ENCODE measurements at places on chromosomes 5 and 9.

DNA sequence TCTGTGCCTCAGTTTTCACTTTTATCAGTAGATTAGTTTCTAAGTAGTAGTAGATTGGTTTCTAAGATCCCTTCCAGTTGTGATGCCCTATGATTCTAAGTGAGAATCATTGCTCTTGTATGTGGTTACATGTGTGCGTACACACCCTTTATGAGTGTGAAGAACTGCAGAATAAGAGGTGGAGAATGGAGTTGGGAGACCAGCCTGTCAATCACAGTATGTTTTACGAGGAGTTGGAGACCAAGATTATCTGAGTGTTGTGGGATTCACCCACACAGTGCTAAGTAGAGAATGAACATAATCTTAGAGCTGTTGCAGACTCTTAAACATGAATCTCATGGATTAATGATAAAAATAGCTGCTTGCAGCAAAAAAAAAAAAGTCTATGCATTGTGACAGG lies 37.6 kb downstream of the KIF24 start:
- no peak for DNase-seq

DNA sequence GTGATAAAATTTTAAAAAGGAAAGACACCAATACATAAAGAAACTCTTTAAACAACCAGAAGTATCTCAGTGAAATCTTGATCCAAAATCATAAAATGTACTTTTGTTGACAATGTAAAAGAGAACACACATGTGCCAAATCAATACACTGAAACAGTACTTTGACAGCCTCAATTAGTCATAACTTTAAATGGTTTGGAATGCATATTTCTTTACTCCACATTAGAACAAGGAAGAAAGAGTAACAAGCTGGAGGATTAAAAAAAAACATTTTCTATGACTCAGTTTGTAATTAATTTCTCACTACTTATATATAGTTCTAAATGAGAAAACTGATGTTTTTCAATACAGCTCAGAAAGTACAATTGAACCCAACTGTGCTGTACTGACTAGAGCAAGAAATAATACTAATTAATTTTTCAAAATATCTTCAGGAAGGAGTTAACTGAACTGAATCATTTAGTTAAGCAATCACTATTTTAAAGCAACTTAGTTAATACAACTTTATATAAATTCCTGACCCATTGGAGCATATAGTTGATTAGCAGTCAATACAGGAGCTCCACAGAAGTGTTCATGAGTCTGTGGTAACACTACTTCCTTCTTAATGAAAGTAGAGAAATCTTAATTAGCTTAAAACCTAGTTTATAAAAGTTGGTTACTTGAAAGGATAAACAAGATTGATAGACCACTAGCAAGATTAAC lies 101.0 kb downstream of the NR3C1 start:
- no peak for DNase-seq

DNA sequence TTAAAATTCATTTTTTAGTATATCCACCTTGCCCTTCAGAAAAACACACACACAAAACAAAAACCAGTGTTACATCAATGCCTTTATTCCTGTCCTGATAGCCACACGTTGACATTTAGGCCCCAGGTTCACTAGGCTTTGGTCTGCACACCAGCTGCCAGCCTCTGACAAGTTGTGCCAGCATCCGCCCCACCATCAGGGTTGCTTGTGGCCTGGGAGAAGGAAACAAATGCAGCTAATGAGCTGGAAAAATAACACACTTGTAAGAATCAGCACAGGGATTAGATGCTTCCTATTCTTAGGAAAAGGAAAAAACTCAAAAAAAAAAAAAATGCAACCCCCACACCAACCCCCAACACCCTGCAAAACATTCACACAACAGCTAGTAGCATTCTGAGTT lies 404.0 kb upstream of the GRIA1 start:
- no peak for DNase-seq

DNA sequence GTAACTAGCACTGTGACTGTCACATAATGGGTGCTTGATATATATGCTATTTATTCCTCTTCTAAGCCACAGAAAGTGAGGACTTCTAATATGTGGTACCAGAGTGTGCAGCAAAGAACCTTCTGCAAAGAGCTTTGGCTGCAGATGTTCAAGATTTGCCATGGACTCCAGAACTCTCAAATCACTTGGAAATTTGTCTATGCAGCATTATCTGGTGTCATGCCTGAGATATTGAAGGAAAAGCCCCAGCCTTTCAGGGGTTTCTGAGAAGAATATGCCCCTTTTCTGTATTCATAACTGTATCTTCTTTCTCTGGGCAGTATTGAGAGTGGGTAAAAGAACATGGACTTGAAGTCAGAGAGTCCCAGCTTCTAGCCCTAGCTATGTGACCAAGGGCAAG lies 4.8 kb upstream of the G3BP1 start:
- no peak for DNase-seq

DNA sequence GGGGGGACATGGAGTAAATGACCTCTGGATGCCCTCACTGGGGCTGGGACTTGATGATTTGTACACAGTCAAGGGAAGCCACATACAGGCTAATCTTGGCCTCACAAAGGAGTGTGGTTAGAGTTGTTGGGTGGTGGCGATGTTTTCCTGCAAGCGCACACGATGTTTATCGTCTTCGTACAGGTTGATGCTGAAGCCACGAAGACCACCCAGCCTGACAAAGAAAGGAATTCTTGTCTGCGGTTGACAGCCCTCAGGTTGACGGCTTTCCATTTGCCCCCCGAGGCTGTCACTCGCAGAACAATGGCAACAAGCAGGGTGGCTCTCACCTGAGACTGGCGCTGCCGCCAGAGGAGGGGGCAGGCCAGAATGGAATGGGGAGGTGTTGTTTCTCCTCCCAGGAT lies 14.1 kb upstream of the XPA start:
- no peak for DNase-seq

GRCh38 chr5:83401122-83401731 lies 70.3 kb upstream of the VCAN start:
- no peak for DNase-seq

- peak; percentile 92 for DNase-seq
Observed at GRCh38 chr9:77588271-77588937, 59.7 kb downstream of the GNA14 start.

DNA sequence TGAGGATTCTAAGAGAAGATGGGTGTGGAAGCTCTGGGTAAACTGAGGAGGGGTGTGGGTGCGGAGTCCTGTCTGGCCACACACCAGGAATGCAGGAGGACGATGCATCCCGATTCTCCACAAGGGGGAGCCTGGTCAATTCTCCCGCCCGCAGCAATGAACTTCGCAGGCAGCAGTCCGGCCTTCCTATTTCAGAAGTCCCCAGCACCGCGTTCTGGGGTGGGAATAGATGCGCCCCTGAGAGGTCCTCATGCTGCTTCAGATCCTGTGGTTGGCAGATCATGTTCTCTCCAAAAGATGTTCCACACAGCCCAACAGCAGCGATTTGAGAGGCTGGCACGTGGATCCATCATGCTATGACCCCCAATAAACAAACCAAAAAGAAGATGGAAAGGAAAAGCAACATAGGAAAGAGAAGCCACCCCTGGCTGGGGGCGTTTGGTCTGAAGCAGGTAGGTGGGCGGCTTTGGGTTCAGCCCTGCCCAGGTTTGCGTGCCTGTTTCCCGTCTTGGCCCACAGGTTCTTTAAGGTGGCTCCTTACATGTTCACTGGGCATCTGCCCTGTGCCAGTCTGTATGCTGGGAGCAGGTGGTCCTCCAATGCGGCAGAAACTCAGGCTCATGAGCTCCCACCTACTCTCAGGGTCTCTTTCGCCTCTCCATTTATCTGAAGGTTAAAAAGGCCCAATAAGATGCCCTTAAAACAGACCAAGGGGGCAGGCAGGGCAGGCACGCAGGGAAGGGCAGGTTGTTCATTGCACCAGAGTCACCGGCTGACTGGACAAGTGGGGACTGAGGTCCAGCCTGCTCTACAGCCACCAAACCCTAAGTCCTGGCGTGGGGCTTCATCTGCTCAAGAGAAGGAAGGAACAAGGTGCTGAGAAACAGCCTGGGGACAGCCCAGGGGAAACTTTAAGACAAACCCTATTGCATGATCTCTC lies 171.6 kb downstream of the PAX5 start:
- DNase-seq = peak; percentile 4

GRCh38 chr5:180088561-180088960 lies 17.0 kb upstream of the RNF130 start:
- DNase-seq = no peak

DNA sequence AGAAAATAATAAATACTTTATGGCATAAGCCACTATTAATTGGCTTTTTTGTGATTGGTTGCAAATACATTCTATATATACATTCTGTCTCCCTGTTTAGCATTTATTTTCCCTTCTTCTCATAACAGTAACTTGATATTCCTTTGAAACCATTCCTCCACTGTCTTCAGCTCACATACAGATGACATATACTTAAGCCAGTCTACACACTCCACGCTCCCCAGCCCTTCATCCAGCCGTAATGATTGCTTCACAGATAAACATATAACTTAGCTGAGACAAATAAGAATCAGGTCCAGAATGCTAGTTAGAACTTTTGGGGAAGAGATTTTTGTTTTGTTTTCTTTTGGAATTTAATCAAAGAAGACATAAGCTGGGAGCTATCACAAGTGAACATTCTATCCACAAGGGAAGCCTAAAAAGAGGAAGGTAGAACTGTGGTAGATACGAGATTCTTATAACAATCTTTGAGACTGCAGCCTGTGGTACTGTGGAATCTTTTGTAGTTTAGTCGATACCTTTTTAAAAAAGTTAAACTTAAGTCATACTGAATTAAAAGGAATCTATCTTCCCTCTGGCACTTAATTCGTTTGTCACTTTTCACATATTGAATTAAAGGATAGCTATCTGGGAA lies 365.1 kb upstream of the PRR16 start:
- no peak for DNase-seq

DNA sequence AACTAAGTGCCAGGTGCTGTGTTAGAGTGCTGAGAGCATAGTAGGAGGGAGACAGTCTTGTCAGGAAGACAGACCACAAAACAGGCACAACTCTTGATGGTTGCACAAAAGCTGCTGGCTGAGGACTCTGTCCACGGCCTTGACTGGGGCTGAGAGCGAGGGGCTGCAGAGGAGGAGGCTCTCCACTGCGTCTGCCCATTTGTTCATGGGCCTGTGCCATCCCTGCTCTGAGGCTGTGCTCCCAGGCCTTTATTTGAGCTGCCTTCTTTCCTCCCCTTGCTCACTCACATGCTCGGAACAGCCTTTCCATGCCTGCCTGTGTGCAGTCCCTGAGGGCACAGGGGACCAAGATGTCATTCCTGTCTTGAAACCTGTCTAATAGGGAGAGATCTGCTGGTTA lies 147.8 kb downstream of the CACNA1B start:
- DNase-seq = no peak

DNA sequence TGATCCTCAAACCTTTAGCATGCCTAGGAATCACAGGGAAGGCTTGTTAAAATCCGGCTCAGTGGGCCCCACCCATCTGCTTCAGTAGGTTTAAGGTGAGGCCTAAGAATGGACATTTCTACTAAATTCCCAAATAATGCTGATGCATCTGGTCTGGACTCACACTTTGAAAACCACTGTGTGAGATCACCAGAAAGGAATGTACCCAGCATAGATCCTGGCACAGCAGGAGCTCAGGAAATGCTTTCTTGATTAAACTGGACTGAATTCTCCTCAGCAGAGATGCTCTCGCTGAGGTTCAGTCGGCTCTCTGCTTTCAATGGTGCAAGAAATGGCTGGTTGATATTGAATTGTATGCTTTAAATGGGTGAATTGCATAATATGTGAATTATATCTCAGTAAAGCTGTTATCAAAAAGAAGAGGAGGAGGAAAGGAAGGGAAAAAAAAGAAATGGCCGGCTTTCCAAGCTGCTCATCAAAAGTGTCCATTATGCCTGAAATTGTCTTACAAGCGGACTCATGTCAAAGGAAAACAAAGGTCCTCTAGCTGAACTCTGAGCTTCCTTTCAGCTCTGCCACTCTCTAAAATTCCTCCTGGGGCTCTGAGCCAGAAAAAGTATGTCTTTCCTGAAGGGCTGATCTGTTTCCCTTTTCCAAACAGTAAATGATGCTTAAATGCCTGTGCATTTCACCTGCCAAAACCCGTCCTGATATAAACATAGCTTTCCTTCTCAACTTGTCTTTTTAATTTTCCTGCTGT lies 77.6 kb upstream of the SAP30L start:
- DNase-seq = peak; percentile 99

- no peak for DNase-seq
Observed at GRCh38 chr9:10230512-10230911, 382.3 kb downstream of the PTPRD start.

- no peak for DNase-seq
Observed at GRCh38 chr5:171525085-171525484, 105.6 kb downstream of the FGF18 start.

DNA sequence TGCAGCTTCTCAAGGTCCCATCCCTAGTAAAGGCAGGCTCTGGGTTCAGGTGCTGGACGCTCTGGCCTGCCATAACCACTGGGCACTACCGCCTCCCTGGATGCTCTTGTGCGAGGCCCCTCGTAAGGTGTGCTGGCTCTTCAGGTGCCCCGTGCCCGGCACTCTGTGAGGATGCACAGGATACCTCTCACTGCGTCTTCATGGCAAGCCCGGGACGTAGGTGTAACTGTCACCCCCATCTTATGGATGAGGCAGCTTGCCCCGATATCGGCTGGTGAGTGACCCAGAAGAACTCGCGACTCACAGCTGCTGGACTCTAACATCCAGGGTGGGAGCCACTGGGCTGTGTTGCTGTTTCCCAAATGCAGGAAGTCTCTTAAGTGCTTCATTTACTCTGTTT lies 79.0 kb downstream of the GTF3C4 start:
- no peak for DNase-seq

DNA sequence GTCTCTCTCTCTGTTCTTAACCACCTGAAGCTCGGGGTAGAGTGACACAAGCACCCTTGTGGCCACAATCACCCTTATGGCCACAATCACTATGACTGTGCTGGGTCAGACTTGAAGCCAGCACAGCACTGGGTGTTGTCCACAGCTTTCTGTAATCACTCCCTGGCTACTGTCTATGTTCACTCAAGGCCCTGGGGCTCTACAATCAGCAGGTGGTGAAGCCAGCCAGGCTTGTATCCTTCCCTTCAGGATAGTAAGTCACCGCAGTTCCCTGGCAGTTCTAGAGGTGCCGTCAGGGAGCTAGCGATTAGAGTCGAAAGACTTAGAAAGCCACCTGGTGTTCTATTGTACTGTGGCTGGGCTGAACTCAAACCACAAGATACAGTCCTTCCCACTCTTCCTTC lies 44.2 kb downstream of the GDA start:
- no peak for DNase-seq

DNA sequence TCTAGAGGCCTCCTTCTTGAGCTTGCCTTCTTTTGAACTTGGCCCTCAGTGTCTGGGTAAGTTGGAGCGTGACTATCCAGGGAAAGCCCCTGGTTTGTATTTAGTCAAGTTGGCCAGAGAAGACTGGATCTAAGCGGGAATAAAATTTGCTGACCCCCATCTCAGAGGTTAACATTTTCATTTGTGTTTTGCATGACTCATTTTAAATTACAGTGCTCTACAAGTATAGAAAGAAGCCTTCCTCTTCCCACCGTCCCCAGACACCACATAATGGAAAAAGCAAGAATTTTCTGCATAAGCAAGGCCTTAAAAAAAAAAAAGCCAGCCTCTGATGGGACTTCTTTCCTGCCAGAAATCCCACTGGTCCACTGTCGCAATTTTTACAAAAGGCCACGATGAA lies 27.2 kb downstream of the PIK3R1 start:
- peak; percentile 19 for DNase-seq
